ENCODE measurements at places on chromosomes 13 and 19.

DNA sequence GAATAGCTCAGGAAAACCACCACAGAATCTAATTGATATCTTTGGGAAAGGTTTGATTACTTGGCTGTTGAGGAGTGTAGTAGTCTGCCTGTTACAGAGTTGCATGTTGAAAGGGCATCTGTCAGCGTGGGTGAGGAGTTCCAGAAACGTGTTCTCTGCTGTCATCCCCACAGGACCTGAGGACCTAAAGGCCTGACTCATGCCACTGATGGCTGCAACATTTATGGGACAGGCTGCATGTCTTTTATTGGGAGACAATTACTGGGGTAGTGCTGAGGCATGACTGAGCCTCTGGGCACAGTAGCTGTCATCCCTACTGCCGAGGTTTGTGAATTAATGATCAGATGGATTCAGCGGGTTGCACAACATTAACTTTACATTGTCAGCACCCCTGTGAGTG is 525.9 kb downstream of the GPC6 start:
- no peak for DNase-seq

DNA sequence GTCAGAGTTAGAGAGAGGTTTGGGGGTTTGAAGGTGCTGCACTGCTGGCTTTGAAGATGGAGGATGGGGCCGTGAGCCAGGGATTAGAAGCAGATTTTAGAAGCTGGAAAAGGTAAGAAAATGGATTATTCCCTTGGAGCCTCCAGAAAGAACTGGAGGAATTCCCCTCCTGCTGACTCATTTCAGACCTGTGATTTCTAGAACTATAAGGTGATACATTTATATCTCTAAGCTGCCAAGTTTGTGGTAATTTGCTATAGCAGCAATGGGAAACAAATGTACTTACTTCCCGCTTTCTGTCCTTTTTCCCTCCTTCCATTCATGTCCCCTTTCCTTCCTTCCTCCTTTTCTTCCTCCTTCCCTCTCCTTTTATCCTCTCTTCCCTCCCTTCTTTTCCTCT is 78.5 kb upstream of the PCDH8 start:
- no peak for DNase-seq

- DNase-seq: no peak
Observed at GRCh38 chr13:46639033-46639981, 86.3 kb downstream of the LRCH1 start.

DNA sequence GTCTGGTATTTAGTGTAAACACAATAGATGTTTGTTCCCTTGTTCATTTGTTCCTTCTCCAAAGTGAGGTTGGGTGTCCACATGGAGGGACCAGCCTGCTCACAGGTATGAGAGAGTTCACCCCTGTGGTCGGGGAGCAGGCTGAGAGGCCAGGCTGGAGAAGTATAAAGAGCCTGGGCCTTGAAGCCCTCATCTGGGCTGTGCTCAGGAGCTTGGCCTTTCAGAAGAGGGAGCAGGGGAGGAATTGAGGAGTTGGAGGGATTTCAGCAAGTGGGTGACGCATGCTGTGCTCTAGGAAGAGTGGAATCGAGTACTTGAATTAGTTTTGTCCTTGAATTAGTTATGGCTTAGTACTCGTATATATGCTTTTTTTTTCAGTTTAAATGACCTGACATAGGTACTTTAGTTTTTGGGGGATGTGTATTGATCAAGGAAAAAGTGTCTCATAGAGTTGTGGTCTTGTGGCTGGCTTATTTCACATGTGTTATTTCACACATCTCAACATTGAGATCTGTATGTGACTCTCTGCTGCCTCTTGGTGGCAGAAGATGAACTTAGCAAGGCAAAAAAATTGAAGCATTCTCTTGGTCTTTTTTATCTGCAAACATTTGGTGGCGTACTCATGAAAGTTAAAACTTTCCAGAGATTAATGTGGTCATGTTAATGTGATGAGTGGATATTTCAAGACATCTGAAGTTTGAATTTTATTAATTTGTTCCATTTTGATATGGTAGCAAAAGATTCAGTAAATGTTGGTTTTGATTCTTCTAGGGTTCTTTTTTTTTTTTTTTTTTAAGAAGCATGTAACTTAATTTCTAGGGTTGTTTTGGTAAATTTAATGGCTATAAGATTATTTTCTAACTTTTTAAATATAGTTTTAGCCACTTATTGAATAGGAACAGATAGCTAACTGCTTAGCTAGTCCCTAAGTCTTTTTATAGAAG is 54.3 kb downstream of the SLAIN1 start:
- peak; percentile 46 for DNase-seq

GRCh38 chr19:45973553-45974338 is at the start of gene NOVA2:
NOVA2 (minus strand) TSS chr19:45973865; CDS start chr19:45973351, 514 bp downstream.
- peak; percentile 56 for DNase-seq

DNA sequence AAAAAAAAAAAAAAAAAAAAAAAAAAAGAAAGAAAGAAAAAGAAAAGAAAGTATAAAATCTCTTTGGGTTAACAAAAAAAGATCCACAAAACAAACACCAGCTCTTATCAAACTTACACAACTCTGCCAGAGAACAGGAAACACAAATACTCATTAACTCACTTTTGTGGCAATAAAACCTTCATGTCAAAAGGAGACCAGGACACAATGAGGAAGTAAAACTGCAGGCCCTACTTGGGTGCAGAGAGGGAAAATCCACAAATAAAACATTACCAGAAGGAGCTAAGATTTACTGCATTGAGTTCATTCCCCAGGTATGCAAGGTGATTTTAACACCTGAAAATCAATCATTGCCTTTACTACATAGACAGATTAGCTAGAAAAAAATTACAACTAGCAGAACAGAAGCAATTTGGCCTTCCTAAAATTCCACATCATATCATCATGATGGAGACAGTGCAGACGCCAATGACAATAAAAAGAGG is 9.6 kb upstream of the CEACAM5 start:
- no peak for DNase-seq

GRCh38 chr19:49837009-49837310 is 14.0 kb upstream of the PTOV1 start:
- DNase-seq: no peak

GRCh38 chr13:113875837-113876281 is 12.0 kb upstream of the GAS6 start:
- DNase-seq: no peak

DNA sequence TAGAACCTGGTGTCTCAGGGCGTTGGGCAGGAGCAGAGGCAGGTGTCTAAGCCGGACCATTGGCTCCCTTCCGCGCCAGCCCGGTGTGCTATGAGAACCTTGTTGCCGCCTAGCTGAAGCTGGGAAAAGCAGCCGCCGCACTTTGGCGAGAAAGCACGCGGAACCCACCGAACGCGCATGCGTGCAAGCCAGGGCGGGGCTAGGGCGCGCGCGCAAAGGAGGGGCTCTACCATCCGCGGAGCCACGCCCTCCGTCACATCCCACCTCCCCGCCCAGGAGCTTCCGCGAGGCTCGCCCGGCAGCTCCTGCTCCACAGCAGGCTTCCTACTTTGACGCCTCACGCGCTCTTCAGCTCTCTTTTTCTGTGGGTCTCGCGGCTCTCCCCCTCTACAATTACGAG is 51.3 kb downstream of the WDR87 start:
- DNase-seq: no peak

GRCh38 chr19:45040059-45040771 is 1.4 kb downstream of the CLASRP start:
- no peak for DNase-seq

DNA sequence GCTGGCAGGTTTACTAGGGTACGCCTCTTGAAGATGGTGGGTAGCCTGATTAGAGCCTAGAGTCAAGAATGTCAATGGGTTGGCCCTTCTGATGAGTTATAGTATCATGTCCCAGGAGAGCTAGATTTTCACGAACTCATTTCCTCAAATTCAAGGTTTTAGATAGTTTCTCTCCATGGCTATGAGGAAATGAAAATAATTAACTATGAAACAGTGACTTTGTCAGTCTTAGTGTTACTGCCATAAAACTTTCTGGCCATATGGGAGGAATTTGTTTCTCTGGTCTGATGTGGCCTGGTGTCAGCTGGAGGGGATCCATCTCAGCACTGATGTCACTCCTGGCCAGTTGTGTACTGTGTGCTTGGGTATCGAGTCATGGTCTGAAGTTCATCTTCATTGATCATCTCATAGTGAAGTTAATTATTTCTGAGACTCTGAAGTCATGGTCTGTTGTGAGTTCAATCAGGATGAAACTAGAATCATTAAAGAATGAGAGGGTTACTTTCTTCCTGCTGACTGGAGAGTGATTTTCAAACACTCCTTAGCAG is 49.4 kb upstream of the TNFSF11 start:
- no peak for DNase-seq

DNA sequence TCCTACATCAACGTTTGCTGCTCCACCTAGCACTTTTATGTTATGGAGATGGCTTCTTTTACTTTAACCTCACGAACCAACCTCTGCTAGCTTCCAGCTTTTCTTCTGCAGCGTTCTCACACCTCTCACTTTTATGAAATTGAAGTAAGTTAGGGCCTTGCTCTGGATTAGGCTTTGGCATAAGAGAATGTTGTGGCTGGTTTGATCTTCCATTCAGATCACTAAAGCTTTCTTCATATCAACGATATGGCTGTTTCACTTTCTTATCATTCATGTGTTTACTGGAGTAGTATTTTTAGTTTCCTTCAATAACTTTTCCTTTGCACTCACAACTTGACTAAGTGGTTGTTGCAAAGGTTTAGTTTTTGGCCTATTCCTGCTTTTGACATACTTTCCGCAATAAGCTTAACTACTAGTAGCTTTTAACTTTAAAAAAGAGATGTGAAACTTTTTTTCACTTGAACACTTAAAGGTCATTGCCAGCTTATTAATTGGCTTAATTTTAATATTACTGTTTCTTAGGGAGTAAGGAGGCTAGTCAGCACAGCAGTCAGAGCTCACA is 60.0 kb upstream of the SPRY2 start:
- DNase-seq: no peak

GRCh38 chr13:93674337-93674755 is 447.7 kb downstream of the GPC6 start:
- no peak for DNase-seq

DNA sequence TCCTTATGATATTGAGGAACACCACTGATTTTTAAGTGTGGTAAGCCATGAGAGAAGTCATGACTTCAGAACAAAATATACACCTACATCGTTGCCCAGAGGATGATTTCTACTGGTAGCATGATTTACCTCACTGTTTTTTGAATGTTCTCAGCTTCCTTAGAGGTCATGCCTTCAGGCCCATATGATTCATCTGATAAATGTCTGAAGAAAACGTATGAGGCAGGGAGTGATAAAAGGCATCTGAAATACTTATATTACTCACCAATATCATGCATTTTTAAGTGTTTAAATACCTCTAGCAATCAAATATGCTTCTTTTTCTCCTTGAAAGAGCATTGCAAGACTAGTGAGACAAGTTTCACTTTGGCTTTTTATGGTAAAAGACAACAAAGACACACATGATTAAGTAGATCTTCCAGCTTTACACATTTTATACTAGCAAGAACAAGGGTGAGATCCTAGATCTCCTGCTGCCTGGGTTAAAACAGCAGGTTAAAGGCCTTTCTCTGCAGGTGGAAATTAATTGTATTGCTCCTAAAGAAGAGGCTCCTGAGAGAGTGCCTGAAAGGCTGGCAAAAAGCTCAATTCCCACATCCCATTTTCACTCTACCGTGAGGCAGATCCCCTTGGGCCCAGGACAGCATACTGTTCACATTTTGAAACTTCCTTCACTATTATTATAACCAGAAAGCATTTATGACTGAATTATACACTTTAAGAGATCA is 432.4 kb downstream of the SLITRK1 start:
- DNase-seq: no peak

DNA sequence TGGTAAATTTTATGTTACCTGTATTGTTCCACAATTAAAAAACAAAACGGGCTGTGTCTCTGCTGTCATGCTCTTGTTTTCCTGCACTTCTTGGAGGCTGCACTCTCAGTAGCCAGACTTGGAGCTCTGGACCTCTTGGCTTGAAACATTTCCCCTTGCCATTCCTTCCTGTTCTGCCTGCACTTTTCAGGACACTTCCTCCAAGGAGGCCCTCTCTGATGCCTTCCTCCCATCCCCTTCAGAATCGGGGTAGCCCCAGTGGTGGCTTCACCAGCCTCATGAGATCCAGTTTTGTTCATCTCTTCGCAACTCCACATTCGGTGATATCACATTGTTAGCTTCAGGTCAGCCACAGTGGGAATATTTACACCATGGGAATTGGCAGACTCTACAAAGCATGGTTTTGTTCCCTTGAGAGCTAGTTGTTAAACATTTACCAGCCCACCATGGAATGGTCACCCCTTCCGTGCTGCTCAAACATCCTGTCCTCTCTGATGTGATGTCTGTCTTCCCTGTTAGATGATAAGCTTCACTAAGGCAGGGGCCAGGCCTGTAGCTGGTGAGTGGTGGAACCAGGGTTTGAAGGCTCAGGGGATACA is 40.2 kb upstream of the PEG3 start:
- no peak for DNase-seq

- DNase-seq: no peak
Observed at GRCh38 chr13:98548230-98548629, 28.7 kb downstream of the STK24 start.

GRCh38 chr13:104143760-104144416 is 1077.7 kb upstream of the SLC10A2 start:
- DNase-seq: no peak

GRCh38 chr19:55368701-55369563 is 1.3 kb downstream of the IL11 start:
- no peak for DNase-seq

- peak; percentile 14 for DNase-seq
Observed at GRCh38 chr19:10979951-10980381, 19.1 kb downstream of the SMARCA4 start.

DNA sequence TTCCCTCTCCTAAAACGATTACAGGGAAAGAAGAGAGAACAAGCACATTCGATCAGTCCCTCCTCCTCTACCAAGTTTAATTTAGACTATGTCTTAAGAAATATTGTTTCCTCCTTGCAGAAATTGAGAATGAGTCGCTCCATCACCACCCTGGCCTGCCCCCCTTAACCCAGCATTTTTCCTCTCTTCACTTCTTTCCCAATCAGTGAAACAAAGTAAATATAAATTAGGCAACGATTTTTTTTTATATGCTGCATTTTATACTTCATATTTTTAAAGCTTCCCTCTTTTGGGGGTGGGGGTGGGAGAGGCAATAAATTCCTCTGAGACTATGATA is 300.0 kb downstream of the SPRY2 start:
- no peak for DNase-seq

- DNase-seq: no peak
Observed at GRCh38 chr13:98384739-98385138, 192.2 kb downstream of the STK24 start.

- DNase-seq: peak; percentile 95
Observed at GRCh38 chr19:510606-511100, 3.4 kb downstream of the TPGS1 start.

DNA sequence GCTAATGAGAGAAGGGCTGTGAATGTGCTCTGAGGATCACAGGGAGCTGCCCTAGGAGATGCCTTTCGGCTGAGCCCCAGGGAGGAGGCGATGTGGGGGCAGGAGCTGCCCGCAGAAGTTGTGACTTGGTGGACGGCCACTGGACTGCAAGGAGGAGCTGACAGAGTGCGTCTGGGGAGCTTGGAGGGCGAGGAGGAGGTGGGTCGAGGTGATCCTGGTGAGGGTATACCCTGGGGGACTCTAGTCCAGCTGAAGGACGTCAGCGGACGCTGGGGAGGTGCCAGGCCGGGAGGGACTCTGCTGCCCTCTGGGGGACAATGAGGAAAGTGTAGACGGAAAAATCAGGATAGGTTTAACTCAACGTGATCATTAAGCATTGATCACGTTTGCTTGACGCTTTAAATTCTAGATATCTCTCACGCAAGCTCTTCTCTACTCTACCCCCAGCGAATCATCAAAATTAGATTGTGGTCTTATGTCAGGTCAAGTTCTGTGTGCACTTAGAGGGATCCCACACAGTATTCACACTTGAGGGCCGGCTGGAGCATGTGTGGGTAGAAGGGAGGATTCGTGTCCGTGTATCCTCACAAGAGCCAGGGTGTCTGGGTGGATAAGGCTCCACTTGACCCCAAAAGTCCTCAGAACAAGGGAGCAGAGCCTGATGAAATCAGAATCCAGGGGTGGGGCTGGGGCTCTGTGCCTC is 3.3 kb upstream of the CEACAM7 start:
- DNase-seq: no peak
